ENCODE measurements at places on chromosomes 4 and X.

DNA sequence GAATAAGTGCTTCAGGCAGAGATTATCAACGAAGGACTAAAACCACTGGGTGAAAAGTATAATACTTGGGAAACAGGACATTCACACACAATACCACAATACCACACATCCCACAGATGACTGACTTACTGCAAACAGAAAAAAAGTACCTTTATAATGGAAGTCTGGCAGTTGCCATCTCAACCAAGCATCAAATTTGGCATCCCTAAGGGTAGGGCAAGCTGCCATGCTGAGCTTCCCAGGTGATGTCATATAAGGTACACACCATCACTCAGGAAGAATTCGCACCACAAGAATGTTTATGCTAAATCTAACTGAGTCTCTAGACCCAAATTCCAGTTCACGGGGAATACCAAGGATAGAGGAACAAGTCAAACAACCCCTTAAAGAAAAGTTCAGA lies 9.1 kb downstream of the QDPR start:
- DNase-seq, result no peak

GRCh38 chr4:104489731-104490095 lies 5.0 kb downstream of the CXXC4 start:
- no peak for DNase-seq

DNA sequence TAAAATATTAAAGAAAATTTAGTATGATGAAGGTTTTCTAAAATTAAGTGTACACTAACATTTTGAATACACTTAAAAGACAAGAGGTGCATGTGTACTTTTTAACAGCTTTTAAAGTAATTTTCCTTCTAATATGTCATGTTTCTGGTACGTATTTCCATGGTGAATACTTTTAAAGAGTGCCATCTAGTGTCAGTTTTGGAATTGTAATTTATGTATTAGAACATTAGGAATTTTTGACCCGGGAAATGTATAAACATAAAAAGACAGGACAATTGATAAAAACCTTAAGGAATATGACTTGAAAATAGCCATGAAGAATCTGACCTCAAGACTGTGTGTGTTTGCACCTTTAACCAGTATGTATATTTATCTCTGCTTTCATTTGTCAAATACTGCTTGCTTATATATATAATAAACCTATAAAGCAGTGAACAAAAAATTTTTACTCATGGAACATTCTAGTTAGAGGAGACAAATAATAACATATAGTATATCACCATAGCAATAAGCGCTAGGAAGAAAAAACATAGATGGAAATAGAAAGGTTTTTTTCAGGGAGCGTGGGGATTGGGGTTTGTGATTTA lies 7.2 kb downstream of the GSTCD start:
- DNase-seq, result no peak

GRCh38 chrX:72094894-72095293 lies 36.8 kb downstream of the RTL5 start:
- DNase-seq, result no peak
